ENCODE measurements at places on chromosomes 2 and 18.

GRCh38 chr2:141331127-141331526 lies 799.7 kb downstream of the LRP1B start:
- no peak for DNase-seq

DNA sequence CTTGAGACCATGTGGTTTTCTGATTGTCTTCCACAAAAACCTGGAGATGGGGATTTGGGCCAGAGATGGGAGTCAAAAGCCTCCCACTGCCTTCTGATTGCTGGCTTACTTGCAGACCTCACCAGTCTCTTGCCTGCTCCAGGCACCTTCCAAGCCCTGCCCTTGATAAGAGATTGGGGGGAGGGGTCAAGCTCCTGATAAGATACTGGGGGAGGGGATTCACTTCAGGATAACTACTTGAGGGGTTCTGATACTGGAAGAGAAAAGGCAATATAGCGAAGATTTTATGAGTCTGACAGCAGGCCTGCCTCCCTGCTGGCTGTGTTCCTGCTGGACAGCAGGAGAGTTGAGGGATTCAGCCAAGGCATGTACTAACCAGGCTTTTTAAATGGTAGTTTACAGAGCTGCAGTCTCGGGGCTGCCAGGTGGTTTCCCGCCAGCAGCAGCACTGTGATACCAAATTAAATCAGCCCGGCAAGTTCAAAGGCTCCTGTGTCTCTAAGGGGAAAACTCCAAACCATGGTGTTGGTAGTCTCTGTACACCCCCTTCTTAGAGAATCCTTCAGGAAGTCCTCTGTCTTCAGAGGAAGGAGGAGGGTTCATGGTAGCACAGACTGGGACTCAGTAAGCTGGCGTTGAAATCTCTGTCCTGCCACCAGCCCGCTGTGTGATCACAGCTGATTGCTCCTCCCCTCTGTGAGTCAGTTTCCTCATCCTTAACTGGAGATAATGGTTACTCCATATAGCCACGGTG lies 58.3 kb downstream of the FBXO36 start:
- peak; percentile 4 for DNase-seq

DNA sequence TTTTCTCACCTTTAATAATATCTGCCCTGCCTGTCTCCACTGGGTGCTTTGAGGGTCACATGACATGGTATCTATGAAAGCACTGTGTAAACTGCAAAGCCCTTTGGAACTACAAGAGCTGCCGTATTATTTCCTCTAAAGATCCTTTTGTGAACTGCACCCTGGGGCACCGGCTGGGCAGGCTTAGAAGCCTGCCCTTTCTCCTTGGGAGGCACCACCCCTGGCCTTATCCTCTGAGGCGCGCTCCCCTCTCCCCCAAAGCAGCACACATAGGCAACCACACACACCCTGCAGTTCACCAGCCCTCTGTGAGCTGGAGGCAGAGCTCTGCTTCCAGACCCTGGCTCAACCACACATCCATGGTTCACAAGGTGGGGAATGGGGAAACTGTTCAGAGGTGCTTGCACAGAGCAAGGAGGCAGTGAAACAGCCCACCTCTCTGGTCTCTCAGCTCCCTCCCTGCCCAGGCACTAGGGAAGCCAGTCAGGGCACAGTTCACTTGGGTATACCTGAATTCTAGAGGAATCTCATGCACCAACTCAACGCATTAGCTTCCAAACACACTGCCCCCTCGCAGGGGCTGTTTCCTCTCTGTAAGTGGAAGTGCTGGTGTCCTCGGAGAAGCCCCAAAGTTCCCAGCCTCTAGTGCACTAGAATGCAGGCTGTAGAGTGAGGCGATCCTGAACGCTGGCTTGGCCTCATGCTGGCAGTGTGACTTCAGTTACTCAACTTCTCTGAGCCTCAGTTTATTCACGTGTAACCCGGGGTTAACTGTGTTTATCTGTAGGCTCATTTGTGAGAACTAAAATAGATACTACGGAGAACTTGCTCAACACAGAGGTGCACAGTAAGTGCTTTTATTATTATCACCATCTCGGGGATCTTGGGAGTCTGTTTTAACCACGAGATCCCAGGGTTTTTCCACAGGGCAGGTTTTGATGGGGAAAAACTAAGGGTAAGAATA lies 11.0 kb downstream of the SIGLEC15 start:
- no peak for DNase-seq

GRCh38 chr2:219247678-219248642 lies 2.7 kb downstream of the STK16 start:
- DNase-seq, result no peak

DNA sequence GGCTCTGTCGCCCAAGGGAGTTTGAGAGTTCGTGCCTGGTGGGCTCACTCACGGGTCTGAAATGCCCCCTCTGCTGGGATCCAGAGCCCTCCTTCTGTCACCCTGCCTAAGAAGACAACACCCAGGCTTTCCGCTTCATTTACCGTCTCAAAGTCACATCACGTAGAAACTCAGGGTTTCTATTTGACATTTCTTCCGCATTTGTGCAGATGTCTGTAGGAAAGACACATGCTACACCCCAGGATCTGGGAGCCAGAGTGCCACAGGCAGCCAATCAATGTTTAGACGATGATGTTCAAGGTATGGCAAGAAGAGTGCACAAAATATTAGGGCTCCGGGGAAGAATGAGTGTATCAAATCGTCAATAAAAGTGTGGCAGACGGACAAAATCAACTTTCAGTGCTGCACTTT lies 24.4 kb upstream of the ACKR3 start:
- no peak for DNase-seq

DNA sequence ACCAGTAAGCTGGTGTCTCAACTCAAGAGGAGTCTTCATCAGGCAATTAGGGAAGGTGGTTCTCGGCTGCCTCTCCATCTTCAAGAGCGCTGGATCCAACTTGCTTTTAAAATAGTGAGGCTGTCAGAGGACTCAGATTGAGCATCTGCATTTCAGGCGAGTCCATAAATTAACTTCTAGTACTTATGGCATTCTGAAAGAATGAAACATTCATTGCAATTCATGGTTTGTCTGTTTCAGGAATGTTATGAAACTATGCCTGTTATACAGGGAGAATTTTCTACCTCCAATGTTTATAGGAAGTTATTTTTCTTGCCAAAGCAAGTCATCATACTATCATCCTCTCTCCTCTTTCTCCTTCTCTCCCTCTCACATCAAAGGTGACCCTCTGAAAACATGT lies 883.2 kb downstream of the SLC4A3 start:
- no peak for DNase-seq

DNA sequence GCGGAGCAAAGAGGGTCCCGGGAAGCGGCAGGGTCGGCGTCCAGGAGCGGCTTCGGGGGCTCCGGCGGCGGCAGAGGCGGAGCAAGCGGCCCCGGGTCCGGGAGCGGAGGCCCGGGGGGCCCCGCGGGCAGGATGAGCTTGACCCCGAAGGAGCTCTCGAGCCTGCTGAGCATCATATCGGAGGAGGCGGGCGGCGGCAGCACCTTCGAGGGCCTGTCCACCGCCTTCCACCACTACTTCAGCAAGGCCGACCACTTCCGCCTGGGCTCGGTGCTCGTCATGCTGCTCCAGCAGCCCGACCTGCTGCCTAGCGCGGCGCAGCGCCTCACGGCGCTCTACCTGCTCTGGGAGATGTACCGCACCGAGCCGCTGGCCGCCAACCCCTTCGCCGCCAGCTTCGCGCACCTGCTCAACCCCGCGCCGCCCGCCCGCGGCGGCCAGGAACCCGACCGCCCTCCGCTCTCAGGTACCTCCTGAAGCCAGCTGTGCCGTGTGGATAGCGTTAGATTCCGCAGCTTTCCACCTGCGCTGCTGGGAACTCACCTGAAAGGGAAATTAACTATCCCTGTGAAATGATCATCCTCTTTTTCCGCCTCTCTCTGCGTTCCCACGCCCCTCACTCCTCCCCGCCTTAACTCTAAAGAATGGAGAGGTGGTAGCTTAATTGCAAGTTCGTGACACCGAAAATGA lies 472 bp downstream of the CNOT11 start:
- DNase-seq, result peak; percentile 39

DNA sequence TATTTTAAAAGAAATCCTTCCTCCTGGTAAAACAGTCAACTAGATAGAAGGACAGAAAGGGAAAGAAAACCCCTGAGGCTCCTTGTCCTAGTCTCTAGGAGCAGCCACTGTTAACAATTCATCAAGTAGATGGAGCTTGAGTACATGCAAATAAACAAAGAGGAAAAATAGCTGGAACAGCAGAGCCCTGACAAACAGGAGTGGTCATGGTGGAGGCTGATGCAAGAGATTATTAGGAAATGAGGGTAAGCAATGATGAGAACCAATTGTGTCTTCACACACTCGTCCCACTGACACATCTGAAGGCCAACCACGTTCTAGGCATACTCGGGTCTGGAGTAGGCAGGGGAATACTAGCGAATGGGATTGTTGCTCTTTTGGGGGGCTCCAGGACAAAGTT lies 9.2 kb downstream of the DLGAP1 start:
- DNase-seq, result no peak

DNA sequence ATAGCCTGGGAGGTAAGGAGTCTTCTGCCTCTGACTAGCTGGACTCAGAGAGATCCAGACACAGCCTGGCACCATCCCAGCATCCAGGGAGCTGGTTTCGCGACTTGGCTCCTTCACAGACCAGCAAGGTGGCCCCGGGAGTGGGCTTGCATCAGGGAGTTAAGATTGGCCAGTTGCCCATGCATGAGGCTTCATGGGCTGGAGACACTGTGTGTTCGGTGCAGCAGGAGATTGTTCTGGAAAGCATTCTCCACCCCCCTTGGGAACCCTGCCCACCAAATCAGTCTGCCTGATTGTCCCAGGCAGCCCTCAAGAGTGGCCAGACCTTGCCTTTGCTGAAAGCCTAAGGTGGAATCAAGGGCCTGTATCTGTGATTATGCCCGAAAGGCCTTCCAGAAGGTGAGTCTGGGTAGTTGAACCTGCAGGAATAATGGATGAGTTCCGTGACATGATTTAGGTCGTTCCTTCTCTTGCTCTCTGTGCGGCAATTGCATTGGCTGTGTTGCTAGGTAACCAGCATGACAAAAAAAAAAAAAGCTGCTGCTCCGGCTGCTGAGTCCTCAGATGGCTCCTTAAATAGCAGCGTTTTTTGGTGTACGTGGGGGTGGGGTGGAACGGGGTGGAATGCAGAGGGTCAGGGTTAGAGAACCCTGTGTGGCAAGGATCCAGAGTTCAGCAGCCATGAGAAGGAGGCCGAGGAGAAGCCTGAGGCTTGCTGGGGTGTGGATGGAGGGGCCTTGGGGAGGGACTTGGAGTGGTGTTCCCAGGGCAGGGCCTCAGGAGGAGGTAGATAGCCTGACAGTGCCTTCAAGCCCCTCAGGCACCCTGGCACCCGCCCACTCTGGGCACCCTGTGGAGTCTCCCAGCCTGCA lies 93.0 kb upstream of the MCFD2 start:
- DNase-seq, result no peak

GRCh38 chr2:149141046-149141445 lies 102.5 kb downstream of the LYPD6B start:
- DNase-seq, result no peak

- no peak for DNase-seq
These were observed 2.1 kb downstream of the ST8SIA5 start for GRCh38 chr18:46754661-46755292.

- no peak for DNase-seq
These were observed 171.0 kb upstream of the REV1 start for GRCh38 chr2:99660616-99661406.

GRCh38 chr2:127047716-127048617 lies 59.0 kb downstream of the BIN1 start:
- DNase-seq, result no peak

GRCh38 chr2:33488178-33488690 lies 11.8 kb downstream of the RASGRP3 start:
- DNase-seq, result no peak

DNA sequence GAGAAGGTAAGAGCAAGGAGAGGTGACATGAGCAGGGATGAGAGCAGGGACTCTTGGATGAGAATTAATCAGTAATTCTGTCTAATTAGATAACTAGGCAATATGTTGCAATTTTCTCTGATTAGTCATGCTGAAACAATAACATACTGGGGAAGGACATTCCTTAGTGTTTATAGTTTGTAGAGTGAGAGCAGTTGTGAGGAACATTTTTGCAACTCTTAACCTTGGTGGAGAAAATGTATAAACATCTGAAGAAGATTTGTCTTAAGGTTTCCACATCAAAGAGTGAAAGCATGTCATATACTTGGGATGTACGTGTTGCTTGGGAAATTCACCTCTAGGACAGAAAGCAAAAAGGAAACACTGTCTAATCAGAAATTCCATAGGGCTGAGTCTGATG lies 955.4 kb upstream of the FANCL start:
- no peak for DNase-seq

DNA sequence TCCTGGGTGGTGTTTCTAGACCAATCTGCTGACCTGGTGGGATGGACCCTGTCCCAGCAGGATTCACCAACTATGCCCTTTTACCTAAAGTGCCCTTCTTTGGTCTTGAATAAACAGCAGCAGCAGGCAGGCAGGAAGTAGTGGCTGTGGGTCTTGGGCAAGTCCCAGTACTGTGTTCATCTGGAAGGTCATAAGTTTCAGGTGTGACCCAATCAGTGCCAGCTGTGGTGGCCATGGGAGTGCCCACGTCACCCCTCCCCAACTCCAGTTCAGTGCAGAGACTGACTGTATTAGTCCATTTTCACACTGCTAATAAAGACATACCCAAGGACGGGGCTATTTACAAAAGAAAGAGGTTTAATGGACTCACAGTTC lies 148.3 kb upstream of the SRD5A2 start:
- no peak for DNase-seq

- no peak for DNase-seq
These were observed 846.7 kb upstream of the ID2 start for GRCh38 chr2:7835151-7835550.

DNA sequence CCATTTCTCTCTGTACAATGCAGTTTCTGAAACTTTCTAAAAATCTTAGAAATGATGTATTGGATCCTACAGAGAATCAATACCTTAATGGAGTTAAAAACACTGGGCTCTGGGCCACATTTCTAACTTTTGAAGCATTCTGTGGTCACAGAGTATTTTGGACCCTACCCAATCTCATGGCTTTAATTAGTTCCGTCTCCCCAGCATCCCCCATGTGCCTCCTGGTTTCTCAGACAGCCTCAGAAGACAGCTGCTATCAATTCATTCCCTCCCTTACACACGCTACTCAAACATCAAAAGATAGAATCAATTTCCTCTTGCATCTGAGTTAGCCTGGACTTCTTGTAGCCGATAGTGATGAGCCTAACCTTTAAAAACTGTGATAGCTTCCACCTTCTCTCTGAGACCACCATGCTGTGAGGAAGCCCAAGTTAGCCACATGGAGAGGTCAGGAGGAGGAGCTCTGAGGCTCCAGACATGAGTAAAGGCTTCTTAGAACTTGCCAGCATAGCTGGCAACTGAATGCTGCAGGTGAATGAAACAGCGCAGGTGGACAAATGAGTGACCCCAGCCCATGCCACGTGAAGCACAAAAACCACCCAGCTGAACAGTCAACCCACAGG lies 10.4 kb downstream of the ADCY3 start:
- DNase-seq, result no peak
